ENCODE measurements at places on chromosomes 13 and 19.

DNA sequence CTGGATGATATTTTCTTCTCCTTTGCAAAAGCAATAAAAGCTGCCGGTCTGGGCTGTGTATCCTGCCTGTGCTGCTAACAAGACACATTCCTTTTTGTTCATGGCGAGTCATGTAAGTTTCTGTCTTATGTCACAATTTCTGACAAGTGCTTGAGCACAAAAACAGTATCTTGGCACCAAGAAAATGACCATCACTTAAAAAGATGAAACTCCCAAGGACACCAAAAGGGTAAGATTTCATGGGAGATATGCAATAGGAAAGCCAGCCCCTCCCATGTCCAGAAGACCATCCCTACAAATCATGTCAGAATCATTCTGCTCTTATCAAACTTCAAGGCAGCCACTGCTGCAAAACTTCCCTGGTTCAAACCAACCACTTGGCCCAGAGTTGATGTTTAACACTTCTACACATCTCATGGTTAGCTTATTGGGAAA, 375.4 kb upstream of the ZNF507 start:
- no peak for DNase-seq

GRCh38 chr13:28349907-28350654, 144.8 kb downstream of the FLT1 start:
- DNase-seq, result no peak

DNA sequence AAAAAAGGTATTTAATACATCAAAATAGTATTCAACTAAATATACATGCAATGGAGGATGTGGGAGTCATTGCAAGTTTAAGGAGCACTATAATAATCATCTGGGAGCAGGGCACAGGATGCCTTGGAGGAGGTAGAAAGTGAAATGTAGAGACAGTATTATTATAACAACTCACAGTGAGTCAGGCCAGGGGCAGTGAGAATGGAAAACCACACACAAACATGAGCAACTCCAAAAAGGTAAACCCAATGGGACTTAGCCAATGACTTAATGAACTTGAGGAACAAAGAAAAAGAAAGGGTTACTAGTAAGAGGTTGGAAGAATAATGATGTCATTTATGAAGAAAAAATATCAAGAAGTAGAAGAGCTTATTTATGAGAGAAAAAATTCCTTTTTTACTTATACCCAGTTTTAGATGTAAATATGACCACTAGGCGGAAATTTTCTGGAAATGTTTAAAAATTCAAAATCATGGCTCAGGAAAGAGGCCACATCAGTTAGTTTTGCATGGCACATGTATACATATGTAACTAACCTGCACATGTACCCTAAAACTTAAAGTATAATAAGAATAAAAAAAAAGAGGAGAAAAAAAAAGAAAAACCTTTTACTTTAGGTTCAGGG, 389.3 kb downstream of the SUCLA2 start:
- no peak for DNase-seq

GRCh38 chr19:2503521-2504109, 27.7 kb downstream of the GADD45B start:
- no peak for DNase-seq

- no peak for DNase-seq
These were observed 50.5 kb downstream of the PDS5B start for GRCh38 chr13:32636711-32637110.

GRCh38 chr13:43776006-43776405, 10.8 kb downstream of the ENOX1 start:
- DNase-seq, result no peak

GRCh38 chr13:25169951-25170553, 2.0 kb downstream of the AMER2 start:
- DNase-seq, result no peak

GRCh38 chr13:75771818-75772217, 135.7 kb downstream of the LMO7 start:
- no peak for DNase-seq

DNA sequence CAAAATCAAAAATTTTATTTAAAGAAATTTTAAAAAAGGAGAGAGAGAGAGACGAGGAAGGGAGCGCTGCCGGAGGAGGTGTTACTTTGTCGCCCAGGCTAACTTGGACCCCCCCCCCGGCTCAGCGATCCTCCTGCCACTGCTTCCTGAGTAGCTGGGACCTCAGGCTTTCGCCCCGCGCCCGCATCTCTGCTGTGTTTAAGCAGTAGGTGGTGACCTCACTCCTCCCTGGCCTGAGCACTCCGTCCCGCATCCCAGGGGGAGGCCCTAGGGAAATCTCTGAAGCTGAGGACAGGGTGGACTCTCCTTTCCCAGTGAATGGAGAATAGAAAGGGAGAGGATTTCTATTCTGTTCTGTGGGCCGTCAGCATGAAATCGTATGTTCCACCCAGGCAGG, 485 bp upstream of the ZNF845 start:
- DNase-seq, result no peak

DNA sequence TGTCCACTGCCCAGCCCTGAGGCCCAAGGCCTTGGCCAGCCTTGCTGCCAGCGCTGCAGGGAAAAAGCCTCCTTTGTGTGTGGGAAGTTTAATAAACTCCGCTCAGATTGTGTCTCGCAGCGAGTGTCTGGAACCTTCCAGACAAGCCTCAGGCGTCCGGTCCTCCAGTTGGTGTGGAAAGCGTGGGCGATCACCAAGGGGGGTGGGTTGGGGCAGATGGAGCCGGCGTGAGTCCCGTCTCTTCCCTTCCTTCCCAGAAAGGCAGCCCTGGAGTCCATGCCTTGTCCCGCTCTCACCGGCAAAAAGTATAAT, 4.6 kb downstream of the STK11 start:
- DNase-seq, result no peak

GRCh38 chr19:38505958-38506357, 72.5 kb downstream of the RYR1 start:
- no peak for DNase-seq

DNA sequence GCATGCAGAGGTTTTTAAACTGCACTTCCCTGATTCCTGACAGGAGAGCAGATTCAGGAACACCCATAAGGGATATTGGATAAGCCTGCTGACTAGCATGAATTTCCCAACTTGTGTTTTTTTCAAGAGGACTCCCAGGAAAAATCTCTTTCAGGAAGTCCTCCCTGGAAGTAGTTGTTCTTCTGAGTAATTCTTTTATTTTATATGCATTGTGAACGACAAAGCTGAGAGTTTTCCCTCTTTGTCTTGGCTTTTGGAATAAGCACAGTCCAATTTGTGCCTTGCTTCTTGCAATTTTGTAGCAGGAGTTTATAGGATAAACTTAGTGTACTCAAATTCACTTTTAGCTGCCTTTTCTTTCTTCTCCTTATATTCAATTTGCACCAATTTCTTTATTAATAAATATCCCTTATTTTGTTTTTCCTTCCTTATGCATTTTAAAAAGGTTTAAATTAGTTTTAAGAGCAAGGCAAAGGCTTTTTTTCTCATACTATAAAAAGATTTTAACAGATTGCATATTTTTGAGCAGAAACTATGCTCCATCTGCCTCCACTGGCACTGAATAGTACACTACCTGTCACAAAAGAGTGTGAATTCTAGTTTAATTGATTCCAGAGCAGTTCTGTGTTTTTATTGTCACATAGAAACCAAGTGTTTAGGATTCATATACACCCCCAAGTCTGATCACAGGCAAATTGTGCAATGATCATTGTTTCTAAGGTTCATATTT, 543.3 kb upstream of the SPRY2 start:
- no peak for DNase-seq

DNA sequence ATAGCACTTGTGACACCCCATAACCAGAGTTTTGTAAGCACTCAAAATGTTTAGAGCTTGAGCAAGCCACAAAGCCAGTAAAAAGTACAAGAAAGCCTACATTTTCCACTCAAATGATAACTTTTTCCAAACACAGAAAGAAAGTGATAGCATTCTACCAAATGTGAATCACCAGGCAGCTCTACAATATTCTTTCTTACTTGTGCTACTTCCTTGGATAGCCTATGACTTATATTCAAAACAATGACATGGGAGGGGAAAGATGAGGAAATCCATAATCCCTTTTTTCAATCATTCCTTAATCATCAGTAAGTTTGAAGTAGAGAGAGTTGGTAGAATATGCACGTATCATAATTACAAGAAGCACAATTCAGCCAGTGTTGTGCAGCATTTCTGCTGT, 650.8 kb upstream of the PCDH9 start:
- no peak for DNase-seq

DNA sequence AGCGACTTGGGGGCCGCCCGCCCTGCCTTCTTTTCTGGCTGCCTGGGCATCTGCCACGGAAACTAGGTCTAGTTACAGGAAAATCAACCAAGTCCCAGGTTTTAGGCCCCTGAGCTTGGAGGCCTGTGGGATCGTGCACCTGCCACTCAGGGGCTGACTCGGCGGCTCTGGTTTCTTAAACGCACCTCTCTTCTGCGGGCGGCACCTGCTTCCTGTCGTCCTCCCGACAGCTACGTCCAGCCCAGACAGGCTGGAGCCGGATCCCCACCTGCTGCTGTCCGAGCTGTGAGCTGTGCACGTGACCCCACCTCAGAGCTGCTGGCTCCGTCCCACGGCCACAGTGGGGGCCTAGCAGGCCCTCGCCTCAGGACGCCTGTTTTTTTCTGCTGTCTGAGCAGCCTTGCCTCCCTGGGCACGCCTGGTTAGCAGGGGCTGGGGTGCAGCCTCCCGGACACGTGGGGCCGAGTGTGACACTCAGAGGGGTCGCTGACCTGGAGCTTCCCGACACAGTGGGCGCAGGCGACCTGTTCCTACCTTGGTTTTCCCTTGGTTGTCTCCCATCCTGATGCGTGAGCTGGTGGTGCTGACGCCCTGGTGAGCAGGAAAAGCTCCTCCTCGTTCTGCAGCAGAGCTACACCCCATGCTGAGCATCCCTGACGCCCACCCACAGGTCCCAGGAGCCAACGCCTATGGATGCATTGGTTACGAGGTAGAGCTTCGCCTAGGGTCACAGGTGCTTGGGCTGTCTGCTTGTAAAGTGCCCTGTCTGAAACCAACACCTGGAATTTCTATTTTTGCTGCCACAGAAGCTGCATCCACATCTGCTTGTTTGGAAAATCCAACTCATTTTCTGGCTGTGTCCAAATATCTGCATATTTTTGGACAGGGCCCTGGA, 17.5 kb downstream of the TMEM255B start:
- no peak for DNase-seq

GRCh38 chr13:26061256-26061655, 9.4 kb upstream of the SHISA2 start:
- no peak for DNase-seq

DNA sequence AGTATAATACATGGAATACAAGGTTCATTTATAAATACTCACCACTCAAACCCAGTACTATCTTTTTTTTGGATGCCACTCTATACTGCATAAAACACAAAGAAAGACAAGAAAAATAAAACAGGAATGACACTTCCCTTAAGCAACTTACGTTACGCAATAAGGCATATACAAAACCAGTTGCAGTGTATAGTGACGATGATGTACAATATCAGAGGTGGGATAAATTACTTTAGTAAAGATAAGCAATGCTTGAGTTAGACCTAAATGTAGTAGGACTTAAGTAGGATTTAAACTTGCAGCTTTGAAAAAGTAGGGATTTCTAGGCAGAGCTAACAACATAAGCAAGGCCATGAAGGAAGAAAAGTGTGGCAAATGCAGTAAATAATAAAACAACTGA, 374.9 kb downstream of the SPRY2 start:
- no peak for DNase-seq

- DNase-seq, result no peak
These were observed at the start of gene MEIS3 for GRCh38 chr19:47419030-47419783. Gene MEIS3, minus strand, starts transcription at chr19:47419527. Its CDS starts 446 bp downstream, at chr19:47419081.

- DNase-seq, result no peak
These were observed 14.7 kb upstream of the ZNF14 start for GRCh38 chr19:19747357-19748220.

DNA sequence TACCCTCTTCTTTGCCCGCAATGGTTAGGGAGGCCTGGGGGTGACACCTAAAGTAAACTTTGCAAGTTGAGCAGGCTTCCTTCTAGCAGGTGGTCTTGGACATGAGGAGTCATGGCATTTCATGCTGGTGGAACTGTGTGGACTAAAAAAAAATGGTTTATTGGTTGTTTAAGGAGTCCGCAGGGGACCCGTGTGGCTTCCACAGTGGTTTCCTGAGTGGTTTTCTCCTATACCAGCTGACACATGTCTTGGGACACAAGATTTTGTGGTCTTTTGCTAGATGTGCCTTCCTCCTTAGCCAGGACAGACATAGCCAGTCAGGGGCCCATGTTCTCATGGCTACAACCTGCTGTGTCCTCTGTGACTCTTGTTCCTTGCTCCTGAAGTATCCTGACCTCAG, 1.5 kb downstream of the ZNF543 start:
- no peak for DNase-seq

DNA sequence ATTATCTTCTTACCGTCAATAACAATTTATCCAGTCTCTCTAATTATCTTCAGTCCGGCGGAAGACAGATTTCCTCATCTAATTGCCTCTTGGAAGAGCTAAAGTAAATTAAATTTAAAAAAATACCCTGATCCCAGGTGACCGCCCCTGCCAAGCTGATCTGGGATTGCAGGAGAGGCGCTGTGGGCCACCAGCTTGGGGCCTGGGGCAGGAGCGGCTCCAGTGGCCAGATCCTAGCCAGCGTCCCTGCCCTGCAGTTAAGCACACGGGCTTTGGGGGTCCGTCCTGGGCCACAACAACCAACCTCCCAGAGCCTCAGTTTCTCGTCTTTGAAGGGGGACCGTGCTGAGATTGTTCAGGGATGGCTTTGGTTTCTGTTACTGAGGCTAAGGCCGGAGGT, 12.4 kb upstream of the TMEM255B start:
- DNase-seq, result no peak

GRCh38 chr19:42197375-42197817, 20.1 kb downstream of the DEDD2 start:
- no peak for DNase-seq

DNA sequence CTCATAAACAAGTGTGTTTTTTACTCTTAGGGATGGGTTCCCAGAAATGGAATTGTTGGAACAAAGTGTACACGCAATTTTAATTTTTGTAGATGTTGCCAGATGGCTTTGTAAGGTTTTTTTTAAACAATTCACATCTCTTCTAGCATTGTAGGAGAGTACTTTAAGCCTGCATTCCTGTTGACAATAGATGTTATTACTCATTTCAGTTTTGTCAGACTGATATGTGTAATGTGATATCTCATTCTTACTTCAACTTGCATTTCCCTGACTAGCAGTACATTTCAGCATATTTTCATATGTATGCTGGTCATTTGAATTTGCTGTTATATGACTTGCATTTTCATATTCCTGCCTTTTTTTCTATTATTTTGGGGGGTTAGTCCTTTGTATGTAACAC, 186.6 kb upstream of the SLITRK6 start:
- DNase-seq, result no peak

DNA sequence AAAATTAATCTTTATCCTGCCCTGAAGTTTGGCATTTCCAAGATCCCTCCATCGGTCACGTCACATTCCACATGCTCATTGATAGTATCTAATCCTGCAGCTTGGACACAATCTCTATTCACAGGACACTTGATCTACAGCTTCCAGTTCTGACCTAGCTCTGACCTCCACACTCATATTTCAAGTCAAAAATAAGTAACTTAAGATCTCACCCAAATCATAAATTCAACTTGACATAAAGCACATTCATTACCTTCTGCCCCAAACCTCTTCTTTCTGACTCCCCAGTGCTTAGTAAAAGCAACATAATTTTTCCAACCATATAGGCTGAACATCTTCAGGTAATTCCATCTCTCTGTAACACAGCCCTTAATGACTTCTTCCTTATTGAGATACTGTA, 880.2 kb downstream of the PCDH9 start:
- no peak for DNase-seq
